ENCODE measurements at places on chromosomes 6 and 20.

DNA sequence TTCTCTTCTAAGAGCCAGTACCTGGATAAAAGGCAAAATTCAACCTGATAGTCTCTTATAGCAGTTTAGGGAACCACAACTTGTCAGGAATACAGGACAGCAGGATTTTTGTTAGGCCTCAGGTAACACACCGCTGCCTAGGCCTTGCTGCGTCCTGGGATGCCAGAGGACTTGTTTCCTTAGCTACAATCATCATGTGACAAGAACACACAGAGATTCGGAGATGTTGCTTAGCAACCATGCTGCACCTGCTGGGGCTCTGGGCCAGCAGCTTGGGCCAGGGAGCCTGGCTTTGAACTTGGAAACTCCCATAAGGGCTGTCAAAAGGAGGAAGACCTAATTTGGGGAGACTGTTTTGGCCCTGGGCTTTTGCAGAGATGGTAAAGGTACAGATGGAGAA, 36.1 kb upstream of the CHD6 start:
- DNase-seq: peak; percentile 8

DNA sequence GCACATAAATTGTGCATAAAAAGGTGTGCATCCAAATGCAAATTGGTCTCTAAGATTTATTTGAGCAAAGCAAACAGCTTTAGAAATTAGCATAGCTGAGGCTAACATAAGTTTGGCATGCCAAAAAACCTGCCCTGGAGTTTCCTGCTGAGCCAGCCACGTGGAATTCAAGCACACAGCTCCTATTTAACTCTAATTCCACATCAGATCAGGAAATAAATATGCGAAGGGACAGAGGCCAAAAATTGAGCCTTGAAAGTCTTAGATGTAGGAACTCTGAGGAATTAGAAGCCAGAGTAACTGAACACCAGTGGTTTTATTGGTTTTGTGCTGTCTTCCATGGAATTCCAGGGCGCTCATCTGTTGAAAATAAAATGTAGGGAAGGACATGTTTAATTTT, 19.6 kb downstream of the SOBP start:
- no peak for DNase-seq

GRCh38 chr20:9699181-9699580, 139.7 kb downstream of the PAK5 start:
- no peak for DNase-seq

DNA sequence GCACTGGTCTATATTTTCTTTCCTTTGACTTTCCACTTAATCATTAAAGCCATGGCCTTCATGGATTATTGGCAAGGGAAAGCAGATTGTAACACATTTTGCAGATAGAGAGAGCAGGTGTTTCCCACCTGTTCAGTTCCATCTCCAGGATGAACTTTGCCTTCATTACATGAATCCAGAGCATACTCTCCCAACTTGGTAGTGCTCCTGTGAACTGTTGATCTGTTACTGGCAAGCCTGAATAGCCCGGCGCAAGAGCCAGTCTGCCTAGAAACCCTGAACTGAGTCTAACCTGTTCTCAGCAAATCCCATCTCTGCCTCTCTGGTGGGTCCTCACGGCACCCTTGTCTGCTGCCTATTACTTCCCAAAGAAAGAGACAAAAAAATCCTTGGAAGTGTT, 210.3 kb downstream of the PLCB1 start:
- no peak for DNase-seq

GRCh38 chr6:20362623-20363022, 39.1 kb upstream of the E2F3 start:
- DNase-seq: no peak

DNA sequence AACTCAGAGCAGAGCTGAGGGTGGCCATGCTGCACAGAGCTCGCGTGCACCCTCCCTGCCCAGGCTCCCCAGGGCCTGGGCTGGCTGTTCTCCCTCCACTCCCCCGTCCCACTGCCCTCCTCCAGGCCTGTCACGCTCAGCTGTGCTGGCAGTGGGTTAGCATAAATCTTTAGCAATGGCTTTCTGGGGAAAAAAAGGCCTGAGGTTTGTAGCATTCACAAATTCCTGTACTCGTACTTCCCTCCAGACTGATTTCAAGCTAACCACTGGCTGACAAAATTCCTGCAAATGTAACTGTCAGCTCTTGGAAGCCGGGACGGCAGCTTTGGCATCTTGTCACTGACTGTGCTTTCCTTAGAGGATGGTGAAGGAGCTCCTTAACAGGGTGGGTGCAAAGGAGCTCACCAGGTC, 22.3 kb upstream of the SMOC2 start:
- DNase-seq: no peak

- no peak for DNase-seq
Measured at GRCh38 chr6:90383196-90383822, 86.7 kb upstream of the BACH2 start.

DNA sequence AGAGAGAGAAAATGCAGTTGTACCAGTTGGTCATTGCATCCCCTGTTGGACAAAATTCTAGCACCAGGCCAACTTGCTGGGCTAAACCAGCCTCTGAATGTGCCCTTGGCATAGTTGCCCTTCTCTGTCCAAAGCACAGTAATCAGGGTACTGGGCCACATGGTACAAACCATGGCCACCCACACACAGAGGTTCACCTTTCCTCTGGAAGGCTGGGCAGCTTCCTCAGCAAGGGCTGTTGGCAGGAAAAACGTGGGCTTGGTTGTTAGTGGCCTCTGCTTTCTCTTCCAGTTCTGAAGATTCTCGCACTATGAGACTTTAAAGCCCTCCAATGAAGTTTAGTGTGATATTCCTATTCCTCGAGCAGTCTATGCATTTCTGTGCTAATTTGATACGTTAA, 706 bp downstream of the DDO start:
- no peak for DNase-seq

DNA sequence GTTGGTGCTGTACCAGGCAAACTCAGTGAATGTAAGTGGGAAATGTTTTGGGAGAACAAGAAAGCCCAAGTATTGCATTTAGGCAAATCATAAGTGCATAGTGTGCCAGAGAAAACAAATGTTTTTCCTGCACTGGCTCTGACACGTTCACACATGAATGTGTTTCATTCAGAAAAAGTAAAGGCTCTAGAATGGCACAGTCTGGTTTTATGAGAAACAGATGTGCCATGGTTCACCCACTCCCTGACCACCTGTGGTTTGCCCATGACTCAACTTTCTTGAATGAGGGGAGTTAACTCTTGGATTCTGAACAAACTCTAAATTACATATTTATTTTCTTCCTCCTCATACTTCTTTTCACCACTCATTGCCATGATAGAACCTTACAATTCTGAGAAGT, 126.9 kb downstream of the KCNQ5 start:
- DNase-seq: no peak

DNA sequence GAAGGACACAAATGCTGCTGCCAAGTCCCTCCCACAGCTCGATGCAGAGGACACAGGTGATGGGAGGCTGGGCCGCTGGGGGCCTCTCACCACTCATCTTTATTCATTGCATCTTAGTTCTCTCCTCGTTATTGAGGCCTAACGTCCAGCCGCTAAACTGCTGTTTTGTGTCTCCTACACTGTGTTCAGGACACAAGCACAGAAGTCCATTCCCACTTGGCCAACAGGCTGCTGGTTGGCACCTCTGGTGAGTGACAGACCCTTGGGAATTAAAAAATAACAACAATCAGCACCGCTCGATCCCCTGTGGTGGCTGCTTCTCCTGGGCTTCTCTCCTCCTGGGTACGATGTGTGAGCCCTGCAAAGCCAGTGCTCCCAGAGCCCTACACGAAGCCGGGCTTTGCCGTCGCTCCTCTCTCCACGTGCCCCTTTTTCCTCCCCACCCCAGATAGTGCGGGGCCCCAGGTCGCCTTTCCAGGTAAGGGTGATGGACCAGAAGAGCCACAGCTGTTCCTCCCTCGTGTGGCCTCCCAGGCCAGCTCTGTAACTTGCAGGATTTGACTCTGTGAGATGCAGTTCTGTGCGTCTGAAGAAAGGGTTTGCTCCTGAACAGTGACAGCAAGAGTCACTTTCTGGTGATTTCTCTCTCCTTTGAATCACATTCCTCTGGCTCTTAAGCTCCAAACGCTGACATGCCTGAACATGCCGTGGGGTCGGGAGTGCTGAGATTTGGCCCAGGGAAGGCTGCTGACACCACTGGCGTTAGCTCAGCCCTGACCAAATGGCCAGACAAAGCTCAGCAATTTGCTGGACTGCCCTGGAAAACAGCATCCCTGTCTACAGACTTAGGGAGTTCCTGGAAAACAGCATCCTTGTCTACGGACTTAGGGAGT, 59.3 kb downstream of the DLL1 start:
- DNase-seq: no peak

DNA sequence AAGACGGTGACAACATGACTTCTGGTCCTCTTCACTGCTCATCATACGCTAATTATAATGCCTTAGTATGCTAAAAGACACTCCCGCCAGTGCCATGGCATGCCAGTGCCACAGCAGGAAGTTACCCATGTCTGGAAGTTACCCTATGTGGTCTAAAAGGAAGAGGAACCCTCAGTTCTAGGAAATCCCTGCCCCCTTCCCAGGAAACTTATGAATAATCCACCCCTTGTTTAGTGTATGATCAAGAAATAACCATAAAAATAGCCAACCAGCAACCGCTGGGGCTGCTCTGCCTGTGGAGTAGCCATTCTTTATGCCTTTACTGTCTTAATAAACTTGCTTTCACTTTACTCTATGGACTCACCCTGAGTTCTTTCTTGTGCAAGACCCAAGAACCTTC, 15.8 kb upstream of the SERPINB9 start:
- DNase-seq: no peak

Data from cerebellar nuclear complex (tissue), 1 donor.